Stimulated activated CD4-positive, alpha-beta T cell treated with anti-CD3 and anti-CD28 coated beads, Interleukin-1b, Interleukin-23, amount 100 ng/mL, for 1 hour (primary cell): ENCODE measurements at places on chromosomes 12 and 14.

DNA sequence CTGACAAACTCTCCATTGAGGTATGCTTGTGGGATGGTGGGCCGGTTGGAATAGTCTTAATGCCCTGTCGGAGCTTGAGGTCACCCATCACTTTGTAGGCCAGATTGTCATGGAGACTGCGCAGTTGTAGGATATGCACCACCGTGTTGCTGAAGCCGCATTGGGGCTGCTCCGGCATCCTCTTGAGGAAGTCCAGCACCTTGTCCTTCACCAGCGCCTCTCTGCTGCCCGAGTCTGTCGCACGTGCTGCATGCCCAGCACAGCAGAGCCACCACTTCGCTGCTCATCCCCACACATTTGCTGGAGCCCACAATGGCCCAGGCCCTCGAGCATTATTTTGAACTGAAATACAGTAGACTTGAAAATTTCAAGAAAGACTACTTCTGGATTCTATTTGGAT lies 61.8 kb downstream of the FBXO33 start:
- DNase-seq: no peak

DNA sequence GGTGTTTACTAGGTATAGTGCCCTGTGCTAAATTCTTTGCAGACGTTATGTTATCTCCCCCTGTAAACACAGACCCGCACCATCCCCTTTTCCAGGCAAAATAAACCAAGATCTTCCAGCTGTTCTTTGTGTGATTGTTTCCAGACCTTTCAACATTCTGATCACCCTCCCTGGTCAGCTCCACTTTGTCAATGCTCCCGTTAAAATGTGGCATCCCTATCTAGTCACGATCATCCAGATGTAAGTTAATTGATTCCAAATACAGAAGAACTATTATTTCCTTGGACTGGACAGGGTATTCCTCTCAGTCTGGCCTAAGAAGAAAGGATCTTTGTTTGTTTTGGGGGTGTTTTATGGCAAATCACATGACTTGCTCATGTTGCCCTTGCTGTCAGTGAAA lies 127.6 kb upstream of the ARID2 start:
- DNase-seq: no peak

DNA sequence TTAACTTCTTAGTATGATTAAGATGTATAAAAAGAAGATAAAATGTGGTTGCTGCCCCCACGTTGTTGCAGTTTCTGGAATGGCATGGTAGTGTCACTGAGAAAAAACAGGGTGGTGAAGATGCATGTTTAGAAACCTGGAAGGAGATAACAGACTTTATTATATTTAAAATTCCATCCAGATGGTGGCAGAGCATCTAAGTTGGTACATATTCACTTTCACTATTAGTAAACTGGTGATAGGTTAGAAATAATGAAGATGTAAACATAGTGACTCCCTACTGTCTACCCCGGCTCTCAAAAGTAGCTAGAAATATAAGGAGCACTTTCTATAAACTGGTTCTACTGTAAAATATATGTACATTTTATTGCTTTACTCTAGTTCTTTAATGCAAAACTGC lies 279.3 kb downstream of the NPAS3 start:
- DNase-seq: no peak

DNA sequence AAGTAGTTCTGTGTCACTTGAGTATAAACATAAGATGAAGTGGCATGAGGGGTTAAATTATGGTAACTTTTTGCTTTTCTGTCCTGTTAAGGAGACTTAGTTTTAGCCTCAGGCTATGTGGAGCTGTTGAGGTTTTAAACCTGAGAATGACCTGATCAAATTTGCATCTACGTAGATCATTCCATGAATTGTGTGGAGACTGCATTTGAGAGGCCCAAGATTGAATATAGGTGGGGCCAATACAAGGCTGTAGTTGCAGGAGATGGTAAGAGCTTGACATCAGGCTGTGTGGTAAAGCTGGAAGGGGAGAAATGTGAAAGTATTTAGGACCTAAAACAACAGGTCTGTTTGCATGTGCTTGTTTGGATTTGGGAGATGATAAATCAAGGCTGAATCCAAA lies 249.5 kb downstream of the SLC16A7 start:
- no peak for DNase-seq

DNA sequence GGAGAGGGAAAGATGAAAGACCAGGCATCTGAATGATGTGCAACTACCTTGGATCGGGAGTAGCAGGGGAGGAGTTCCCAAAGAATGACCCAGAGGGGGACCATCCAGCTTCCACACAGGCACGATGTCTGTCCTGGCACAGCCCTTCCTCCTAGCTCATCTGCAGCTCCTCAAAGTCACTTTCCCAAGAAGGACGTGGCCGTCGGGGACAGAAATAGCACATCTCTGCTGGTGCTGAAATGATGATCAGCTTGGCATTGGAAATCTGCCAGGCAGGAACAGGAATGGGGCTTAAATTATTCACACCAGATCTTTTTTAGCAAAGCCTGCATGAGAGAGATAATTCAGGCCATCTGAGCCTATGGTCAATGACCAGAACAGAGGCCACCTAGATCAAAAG lies 41.7 kb downstream of the TSPAN11 start:
- DNase-seq: no peak

DNA sequence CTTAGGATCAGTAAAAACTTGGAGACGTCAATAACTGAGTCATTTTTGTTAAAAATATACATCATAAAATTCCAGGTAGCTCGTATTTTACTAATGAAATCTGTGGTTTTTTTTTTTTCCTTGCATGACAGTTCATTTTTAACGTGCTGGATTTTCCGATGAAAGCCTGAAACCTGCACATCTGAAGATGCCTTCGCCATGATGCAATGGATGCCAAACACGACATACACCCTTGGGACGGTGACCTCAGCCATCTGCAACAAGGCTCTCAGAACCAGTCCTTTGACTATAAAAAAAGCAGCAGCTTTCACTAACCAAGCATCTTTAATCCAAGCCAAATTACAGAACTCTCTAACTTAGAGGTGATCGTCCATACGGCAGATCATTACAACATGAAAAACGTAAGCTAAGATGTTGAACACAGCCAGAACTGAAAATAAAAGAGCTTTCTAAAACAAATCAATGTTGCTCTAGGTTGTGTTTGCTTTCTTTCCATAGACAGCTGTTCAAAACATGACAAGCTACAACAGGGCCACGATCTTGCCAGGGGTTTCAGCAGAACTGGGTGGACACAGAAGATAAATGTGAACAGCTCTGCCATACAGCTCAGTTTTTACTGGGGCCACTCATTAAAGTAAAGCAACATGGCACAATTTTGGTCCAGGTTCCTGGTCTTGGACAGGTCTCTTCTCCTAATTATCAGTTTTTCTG lies 7.8 kb downstream of the NIN start:
- DNase-seq: no peak

DNA sequence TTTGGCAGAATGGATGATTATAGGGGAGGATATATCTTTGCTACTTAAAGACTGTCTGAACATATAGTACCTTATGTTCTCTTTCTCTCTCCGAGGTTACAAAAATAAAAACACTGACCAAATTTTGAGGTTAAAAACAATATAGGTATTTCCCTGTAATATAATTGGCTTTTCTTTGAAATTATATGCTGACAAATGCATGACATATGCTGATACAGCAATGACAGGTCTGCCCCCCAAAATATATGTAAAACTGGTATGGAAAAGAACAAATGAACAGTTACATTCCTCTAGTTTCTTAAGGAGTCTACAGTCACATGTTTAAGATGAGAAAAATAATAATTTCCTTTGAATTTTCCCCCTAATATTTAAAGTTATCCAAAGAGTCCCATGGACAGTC lies 405.7 kb downstream of the SOX5 start:
- DNase-seq: no peak

- DNase-seq: no peak
These were observed 157.9 kb upstream of the LMO3 start for GRCh38 chr12:16763901-16764300.

DNA sequence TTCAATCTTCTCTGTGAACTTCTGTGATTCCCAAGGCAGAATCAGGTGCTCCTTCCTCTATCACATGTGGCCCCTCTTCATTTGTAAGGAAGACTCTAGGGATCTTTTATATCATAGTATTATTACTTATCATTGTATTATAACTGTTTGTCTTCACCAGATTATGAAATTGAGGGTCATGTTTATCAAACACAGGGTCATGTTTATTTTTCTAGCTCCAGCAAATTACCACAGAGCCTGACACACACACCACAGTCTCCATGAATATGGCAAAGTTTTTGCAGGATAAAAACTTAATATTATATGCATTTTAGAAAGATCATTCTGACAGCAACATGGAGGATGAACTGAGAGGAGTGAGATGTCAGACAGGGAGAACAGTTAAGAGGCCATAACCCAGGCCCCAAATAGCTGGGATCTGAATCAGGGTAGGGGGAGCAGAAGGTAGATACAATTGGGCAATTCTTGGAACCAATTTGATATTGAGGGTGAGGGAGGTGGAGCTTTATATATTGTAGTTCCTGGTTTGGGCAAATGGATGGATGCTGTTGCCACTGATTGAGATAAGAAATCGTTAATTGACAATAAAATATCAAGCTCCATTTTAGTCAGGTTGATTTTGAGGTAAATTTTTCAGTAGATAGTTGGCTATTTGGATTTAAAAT lies 130.7 kb downstream of the DHRS2 start:
- DNase-seq: no peak

DNA sequence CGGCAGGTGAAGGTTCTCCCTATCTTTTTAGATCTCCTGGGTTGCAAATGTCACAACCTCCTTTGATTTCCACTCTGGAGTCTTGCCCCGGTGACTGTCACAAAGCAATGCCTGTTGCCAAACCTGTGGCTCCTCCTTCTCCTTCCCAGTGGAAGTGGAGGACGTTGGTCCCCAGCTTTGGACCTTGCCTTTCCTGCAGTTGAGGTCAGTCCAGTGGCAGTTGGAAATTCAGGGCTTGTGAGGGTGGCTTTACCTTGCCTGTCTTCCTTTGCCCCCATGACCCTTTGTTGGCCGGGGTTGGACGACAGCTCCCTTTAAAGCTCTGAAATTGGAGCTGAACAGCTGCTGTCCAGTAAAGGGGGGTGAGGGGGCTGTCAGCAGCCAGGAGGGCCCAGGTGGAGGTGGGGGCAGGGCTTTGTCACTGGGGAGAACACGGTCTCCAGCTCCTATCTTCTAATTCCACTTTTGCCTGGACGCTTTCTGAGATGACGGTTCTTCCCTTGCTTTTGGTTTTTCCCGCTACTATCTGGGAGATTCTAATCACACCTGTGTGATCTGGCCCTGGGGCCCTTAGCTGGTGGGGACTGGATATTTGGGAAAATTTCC lies 4.1 kb downstream of the TEAD4 start:
- no peak for DNase-seq

- DNase-seq: no peak
These were observed 34.2 kb upstream of the PLBD1 start for GRCh38 chr12:14601692-14602478.

GRCh38 chr12:112031472-112031871 lies 18.2 kb downstream of the ERP29 start:
- DNase-seq: no peak

- DNase-seq: no peak
These were observed 9.9 kb downstream of the PLBD2 start for GRCh38 chr12:113368331-113368730.

DNA sequence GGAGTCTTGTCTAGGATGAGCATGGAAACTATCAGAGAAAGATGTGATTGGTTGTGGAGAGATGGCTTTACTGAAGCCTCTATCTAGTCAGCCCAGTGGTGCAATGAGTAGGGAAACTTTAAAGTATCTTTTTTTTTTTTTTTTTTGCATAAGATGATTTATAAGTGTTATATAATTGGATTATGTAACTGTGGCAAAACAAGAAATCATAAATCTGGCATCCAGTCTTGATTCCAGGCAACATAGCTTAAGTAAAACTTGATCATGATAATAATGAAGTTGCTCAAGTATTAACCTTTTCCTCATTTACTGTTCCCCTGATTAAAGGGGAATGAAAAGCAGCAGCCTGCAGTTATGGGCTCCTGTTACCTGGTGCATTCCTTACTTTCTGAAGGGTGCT lies 538.0 kb upstream of the ATP2B1 start:
- no peak for DNase-seq

DNA sequence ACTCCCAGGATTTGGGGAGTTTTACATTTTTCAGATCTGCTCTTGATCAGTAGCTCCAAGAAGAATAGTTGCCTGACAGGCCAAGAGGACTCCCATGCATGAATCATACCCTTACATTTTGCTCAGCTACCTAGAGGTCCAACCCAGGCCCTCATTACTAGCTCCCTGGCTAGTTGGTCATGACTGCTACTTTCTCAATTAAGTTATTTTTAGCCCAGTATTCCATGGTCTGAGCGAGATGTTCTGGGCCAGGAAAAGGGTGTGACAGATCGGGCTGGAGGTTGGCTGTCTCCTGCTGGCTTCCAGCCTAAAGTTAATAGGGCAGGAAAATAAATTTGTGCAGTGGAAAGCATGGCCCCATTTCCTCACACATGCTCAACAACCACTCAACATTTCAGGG lies 379.2 kb downstream of the GRIN2B start:
- no peak for DNase-seq

GRCh38 chr12:105841840-105842239 lies 296.9 kb downstream of the NUAK1 start:
- no peak for DNase-seq

- DNase-seq: no peak
These were observed 499 bp upstream of the GXYLT1 start for GRCh38 chr12:42145197-42145549.

DNA sequence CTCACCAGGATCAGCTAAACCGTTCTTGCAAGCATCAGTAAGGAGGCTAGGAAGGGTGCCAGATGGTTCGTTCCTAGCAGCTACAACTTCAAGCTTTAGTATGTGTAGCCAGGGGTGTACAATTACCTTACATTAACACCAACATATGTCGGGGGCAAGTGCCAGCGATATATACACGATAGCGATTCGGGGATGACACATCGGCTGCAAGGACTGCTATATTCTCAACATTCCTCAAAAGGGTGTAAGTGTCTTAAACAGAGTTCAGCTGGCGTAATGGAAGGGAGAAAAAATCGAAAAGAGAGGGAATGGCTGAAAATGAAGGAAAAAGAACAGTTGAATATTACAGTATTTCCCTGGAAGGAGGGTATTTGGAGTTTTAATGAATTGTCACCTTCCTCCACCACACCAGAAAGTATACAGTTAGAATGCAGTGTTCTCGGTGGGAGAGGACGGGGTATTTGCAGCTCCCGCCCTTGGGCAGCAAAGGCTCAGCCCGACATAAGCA lies 545 bp downstream of the LIMA1 start:
- no peak for DNase-seq

- no peak for DNase-seq
These were observed 27.6 kb downstream of the JAG2 start for GRCh38 chr14:105141026-105141425.

DNA sequence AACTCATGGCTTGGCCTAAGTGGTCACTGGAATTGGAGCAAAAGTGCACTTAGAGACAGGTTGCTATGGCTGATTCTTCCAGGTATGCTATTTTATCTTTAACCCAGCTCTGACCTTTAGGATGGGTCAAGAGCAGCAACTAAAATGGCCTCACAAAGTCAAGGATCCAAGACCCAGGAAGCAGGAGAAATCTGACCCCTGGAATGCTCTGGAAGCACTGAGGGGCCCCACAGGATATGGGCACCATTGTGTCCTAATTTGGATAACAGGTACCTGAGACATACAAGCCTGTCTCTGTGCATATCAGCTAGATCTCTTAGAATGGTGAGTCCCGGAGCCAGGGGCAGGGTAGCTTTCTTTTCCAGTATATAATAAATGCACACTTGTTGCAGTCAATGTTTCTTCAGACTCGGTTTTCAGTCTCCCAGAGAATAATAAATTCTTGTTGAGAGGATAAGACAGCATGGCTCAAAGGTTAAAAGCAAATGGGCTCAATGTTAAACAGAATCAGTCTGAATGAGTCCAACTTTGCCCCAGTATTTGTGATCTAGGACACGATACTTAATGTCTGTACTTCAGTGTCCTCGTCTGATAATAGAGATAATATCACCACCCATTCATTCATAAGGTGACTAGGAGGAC lies 29.3 kb upstream of the TMCC3 start:
- DNase-seq: no peak
